ENCODE measurements at places on chromosomes 11 and 22. TPM values are rescaled to one million over a fixed set of nuclear protein-coding genes. Genes with fewer than 3 reads are reported as not detected.

Gene POU2AF1
- not detected for total RNA-seq

Gene MYH9
- total RNA-seq, result 175 TPM

Gene TNNI2
- total RNA-seq, result not detected

Gene HEPN1
- total RNA-seq, result not detected

Gene SPINDOC
- 46.7 TPM for total RNA-seq

Gene TNNT3
- total RNA-seq, result 0.14 TPM

Gene OR2D2
- total RNA-seq, result not detected

Gene CNGA4
- total RNA-seq, result 0.07 TPM

Gene MYRF
- 20.8 TPM for total RNA-seq
